NCI-H1092 treated with DMSO at 0.1 percent for 48 hours (cell line): ENCODE measurements at places on chromosomes 6 and 20.

GRCh38 chr6:14333556-14334305, 216.2 kb downstream of the CD83 start:
- DNase-seq: no peak

DNA sequence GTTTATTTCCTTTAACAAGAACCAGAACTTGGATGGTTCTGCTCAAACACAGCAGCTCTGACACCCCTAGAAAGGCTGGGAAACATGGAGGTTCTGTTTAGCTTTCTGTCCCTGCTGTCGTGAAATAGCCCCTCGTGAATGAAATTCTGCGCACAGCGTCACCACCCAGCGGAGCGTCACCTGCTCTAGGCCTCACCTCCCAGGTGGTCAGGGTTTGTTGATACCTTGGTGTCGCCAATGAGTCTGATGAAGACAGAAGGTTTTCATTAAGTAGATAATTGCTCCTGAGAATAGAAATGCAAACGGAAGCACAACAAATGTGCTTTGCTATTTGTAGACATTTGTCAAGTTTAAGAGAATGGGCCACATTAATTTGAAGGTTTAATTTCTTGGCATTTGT, 135.1 kb downstream of the EDN3 start:
- DNase-seq: no peak

DNA sequence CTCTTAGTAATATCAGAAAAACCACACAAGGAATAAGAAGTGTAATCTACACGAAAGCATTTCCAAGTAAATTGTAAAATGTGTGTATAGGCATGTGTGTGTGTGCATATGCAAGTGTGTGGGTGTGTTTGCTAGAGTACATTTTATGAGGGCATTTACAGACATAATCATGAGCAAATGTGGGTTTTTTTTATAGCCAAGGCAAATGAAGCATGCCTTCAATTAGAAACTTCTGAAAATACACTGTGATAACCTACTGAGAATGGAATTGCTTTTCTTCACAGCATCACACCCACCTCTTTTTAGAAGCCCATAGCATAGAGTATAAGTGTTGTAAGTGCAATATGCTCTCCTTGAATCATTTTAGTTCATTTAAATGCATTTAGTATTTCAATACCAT, 1721.1 kb downstream of the GRIK2 start:
- DNase-seq: no peak

DNA sequence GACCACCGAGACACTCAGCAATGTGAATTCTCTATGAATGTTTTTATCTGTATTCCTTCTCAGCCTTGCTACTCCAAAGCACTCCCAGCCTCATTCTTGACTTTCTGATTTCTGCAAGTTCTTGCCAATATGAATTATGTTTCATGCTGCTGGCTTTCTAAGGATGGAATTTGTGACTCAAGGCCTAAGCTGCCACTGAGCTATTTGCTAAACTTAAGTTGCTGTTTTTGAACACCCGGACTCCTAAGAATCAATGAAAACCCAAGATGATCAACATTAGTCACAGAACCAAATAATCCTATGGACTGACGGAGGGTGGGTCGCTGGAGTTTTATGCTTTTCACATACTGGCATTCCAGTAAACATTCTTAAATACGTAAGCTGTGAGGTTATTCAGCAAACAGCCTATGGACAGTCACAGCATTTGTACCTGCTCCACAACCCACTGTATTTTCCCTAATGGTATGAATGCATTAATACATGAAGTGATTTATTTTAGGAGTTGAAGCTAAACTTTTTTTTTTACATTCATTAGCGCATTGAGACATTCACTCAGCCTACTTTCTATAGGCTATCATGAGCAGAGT, 8.2 kb upstream of the PXDC1 start:
- no peak for DNase-seq

- DNase-seq: no peak
These were observed 118.7 kb upstream of the GJE1 start for GRCh38 chr6:142013875-142014495.

DNA sequence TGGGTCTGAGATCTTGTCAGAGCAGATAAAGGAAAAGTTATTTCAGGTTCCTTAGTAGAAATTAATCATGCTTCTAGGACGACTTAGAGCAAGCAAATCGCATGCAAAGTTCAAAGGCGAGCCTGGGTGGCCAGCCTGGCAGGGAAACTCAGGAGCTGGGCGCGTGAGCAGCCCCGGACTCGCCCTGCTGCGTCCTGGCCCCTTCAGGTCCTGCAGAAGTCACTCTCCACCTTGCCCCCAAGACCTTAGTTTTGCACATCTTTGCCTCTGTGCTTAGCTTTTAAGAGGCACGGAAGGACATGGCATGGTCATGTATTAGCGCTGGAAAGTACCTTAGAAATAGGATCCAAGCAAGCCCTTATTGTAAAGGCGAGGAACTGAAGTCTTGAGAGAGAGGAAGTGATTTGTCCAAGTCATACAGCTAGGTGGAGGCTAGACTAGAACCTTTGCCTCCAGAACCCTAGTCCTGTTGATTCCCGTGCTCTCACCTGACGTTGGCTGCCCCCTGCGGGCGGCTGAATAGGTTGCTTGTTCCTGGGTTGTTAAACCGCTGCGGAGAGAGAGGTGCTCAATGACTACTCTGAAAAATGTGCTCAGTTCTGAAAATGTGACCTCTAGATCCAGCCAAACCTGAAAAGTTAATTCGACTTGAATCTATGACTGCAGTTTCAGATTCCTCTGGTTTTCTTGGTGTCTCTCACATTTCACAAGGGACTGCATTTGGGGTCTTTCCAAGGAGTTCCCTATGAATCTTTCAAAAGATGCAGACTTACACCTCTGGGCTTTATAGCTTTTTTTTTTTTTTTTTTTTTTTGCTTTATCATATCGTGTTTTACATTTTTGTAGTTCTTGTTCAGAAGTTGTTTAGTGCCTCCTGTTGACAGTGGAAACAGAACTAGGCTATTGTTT, 2.7 kb downstream of the MYB start:
- DNase-seq: peak; percentile 14

- DNase-seq: no peak
These were observed 323.8 kb upstream of the NOX3 start for GRCh38 chr6:155779456-155779855.

GRCh38 chr6:151372164-151372563, 19.2 kb downstream of the ZBTB2 start:
- DNase-seq: no peak

- DNase-seq: peak; percentile 4
These were observed 150.3 kb downstream of the GRIK2 start for GRCh38 chr6:101543796-101544195.

DNA sequence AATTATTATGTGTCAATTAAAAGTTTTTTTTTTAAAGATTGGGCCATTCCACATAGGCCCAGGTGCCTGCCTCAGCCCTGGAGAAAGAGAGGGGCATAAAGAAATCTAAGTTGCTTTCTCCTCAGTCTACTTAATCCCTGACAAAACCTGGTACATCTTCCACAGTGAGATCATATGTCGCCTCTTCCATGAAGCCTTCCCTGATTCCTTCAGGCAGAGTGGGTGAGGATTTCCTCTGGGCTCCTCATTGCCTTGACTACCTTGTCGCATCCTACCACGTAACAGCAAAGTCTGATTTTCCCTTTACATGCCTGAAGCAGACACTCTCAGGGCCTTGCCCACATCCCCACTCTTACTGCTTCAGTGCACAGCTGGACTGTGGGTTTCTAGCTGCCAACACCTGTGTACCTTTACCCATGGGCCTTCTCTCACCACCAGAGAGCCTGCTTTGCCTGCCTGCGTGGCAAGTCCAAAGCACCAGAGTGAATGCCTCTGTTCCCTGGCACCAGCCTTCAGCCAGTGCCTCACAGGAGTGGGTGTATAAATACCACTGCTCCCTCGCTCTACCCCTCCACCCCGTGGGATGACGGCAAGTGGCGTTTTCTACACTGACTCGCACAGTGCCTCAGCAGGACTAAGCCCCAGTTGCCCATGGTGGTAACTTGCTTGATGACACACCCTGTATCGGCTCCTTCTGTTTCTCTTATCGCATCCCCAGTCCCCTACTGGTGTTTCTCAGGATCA, 68.0 kb downstream of the EYA2 start:
- DNase-seq: no peak

GRCh38 chr6:163355426-163355991, 59.0 kb upstream of the QKI start:
- DNase-seq: no peak

GRCh38 chr6:90892271-90892670, 305.4 kb upstream of the MAP3K7 start:
- no peak for DNase-seq
